ENCODE measurements at places on chromosomes 2 and 18.

GRCh38 chr2:69059731-69060290, 46.8 kb downstream of the ANTXR1 start:
- no peaks in the 10 kb centered on the region for H3K36me3 ChIP-seq
- H3K4me1 ChIP-seq, result no peaks in the 10 kb centered on the region
- H3K27ac ChIP-seq, result no peak overlapping the region
- peaks cover 78% of the 10 kb centered on the region for H3K27me3 ChIP-seq

DNA sequence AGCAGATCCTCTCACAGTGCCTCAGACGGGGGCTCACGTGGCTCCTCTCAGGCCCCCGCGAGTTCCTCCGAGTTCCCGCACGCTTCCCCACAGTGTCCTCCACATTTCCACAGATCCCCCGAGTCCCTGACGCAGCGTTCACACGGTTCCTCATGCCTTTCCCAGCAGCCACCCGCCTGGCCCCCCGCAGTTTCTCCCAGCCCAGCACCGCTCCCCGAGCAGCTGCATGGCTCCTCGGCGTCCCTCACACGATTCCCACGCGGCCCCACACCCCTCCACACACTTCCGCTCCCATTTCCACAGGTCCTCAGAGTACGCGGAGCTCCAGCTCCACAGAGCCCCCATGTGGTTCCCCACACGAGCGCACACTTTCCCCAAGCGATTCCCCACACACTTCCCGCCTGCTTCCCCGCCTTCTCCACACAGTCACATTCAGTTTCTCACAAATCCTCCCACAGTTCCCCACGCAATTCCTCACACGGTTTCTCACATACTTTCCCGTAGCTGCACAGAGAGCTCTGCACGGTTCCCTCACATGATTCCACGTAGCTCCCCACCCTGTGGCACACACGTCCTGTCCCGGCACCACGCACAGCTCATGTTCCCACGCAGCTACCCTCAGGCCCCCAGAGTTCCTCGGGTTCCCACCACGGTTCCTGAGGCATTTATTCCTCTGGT, 39.9 kb downstream of the KIF1A start:
- no peaks in the 10 kb centered on the region for H3K36me3 ChIP-seq
- H3K4me1 ChIP-seq, result no peaks in the 10 kb centered on the region
- no peak for ATAC-seq
- H3K27me3 ChIP-seq, result no peaks in the 10 kb centered on the region

- ATAC-seq, result no peak
- no peak overlapping the region for H3K4me3 ChIP-seq
- H3K27me3 ChIP-seq, result peaks cover 3% of the 10 kb centered on the region
- no peaks in the 10 kb centered on the region for H3K4me1 ChIP-seq
- no peak overlapping the region for H3K27ac ChIP-seq
Measured at GRCh38 chr18:63619661-63620060, 24.4 kb downstream of the SERPINB4 start.

DNA sequence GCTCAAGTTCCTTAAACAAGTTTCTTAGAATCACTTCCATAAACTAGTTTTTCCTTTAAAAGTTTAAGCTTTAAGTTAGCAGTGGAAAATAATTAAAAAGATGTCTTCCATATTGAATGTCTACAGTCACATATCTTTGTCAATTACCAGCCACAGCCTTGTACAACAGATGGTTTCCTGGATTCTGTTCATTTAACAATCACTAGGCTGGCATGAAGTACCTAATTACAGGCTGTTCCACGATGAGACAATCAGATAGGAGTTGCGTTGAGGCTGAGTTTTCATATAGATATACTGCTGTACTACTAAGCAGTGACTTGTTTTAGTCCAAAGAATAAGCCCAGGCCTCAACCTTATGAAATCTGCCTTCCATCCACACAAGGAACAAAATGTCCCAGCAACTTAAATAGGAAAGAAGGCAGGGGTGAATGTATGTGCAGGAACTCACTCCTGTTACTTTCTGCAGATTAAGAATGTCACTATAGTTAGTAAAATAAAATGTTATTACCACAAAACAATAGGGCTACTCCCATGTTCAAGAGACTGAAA, 131.0 kb downstream of the ZAP70 start:
- no peaks in the 10 kb centered on the region for H3K27me3 ChIP-seq
- no peak for ATAC-seq
- peaks cover 8% of the 10 kb centered on the region for H3K4me1 ChIP-seq
- peaks cover 40% of the 10 kb centered on the region for H3K36me3 ChIP-seq

GRCh38 chr2:5664278-5664681, 27.9 kb upstream of the SOX11 start:
- no peaks in the 10 kb centered on the region for H3K4me1 ChIP-seq
- no peaks in the 10 kb centered on the region for H3K36me3 ChIP-seq
- no peak for ATAC-seq
- no peak overlapping the region for H3K4me3 ChIP-seq
- H3K27me3 ChIP-seq, result no peaks in the 10 kb centered on the region

DNA sequence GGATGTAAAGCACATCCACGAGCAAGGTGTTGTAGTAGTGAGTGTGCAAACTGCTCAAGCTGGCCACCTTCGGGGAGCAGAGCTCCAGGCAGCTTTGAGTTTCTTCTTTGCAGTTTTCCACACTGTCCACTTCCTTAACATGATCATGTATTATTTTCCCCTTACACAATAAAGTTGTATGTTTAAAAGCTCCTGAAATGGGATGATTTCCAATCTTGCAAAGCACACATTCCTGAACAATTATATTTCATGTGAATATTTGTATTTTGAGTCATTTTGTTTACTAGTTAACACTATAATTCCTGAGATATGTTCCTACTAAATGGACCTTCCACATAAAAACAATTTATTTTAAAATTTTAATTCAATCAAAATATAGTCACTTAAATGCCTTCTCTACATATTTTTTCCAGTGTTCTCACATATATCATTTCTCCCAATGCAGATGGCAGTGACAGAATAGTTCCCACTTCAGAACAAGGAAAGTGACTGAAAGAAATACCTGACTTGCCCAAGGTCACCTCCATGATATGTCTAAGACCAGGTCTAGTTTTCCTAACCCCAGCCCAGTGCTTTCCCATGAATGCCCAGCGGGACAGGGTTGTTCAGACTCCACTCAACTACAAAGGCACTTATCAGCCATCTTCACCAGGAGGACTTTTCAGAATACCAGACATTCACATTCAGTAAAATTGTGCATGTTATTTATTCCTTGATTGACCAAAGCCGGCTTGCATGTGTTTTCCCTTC, 5.5 kb downstream of the CYB5A start:
- no peak overlapping the region for H3K4me3 ChIP-seq
- no peaks in the 10 kb centered on the region for H3K27me3 ChIP-seq
- no peak for ATAC-seq

- no peaks in the 10 kb centered on the region for H3K4me1 ChIP-seq
- no peaks in the 10 kb centered on the region for H3K27me3 ChIP-seq
- no peak overlapping the region for H3K27ac ChIP-seq
- ATAC-seq, result no peak
Measured at GRCh38 chr2:54271189-54271588, 15.2 kb upstream of the TSPYL6 start.

DNA sequence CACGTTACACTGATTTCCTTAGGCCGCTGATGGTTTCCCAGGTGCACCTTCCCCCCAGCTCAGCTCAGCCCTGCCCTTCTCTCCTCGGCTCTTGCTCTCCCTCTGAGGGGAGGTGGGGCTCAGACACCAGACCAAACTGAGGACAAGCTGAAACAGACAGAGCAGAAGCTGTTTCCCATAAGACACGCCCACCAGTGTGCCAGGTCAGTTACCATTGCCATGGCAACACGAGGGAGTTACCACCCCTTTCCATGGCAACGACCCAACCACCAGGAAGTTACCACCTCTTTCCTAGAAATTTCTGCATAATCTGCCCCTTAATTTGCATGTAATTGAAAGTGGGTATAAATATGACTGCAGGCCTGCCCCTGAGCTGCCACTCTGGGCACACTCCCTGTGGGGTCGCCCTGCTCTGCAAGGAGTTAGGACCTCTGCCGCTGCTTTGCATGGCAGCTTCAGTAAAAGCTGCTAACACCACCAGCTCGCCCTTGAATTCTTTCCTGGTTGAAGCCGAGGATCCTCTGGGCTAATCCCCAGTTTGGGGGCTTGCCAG, 120.9 kb upstream of the SMIM21 start:
- no peaks in the 10 kb centered on the region for H3K4me1 ChIP-seq
- no peaks in the 10 kb centered on the region for H3K36me3 ChIP-seq
- ATAC-seq, result no peak
- no peak overlapping the region for H3K4me3 ChIP-seq
- no peak overlapping the region for H3K27ac ChIP-seq

GRCh38 chr2:37569131-37569823, 102.2 kb downstream of the CDC42EP3 start:
- peaks cover 30% of the 10 kb centered on the region for H3K4me1 ChIP-seq
- no peaks in the 10 kb centered on the region for H3K27me3 ChIP-seq
- no peak overlapping the region for H3K27ac ChIP-seq
- no peak for ATAC-seq
- H3K4me3 ChIP-seq, result peak overlapping the region; percentile 35

DNA sequence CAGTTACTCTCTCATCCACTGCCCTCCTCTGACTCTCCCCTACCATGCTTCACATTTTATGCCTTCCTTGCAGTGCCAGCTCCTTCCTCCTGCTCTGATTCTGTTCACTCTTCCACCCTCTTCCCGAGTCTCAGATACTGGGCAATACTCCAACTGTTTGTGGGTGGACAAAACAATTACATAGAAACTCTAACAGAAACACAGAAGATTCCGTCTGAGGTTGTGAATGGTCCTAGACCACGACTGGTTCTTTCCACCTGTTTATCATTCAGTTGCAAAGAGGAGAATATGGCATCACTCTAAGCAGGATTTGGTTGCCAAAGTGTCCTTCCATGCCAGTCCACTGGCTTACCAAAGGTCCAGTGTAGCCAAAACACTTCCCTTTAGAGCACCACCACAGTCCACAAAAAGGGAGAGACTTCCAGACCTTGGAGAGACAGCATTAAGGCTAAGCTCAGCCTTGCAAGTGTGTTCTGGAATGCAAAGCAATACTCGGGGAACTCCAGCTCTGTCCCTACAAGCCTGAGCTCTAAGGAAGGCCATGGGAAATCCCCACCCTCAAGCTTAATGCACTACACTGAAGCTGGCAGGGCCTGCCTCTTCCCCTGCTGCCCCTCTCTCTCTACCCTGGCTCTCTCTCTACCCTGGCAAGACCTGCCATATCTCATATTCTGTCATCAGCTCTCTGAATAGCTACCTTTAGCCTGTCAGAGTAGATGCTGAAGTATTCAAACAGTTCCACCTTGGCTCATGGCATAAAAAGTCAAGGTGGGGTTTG, 33.6 kb upstream of the RND3 start:
- H3K36me3 ChIP-seq, result no peaks in the 10 kb centered on the region
- peaks cover 10% of the 10 kb centered on the region for H3K27me3 ChIP-seq
- no peak overlapping the region for H3K4me3 ChIP-seq
- no peaks in the 10 kb centered on the region for H3K4me1 ChIP-seq

DNA sequence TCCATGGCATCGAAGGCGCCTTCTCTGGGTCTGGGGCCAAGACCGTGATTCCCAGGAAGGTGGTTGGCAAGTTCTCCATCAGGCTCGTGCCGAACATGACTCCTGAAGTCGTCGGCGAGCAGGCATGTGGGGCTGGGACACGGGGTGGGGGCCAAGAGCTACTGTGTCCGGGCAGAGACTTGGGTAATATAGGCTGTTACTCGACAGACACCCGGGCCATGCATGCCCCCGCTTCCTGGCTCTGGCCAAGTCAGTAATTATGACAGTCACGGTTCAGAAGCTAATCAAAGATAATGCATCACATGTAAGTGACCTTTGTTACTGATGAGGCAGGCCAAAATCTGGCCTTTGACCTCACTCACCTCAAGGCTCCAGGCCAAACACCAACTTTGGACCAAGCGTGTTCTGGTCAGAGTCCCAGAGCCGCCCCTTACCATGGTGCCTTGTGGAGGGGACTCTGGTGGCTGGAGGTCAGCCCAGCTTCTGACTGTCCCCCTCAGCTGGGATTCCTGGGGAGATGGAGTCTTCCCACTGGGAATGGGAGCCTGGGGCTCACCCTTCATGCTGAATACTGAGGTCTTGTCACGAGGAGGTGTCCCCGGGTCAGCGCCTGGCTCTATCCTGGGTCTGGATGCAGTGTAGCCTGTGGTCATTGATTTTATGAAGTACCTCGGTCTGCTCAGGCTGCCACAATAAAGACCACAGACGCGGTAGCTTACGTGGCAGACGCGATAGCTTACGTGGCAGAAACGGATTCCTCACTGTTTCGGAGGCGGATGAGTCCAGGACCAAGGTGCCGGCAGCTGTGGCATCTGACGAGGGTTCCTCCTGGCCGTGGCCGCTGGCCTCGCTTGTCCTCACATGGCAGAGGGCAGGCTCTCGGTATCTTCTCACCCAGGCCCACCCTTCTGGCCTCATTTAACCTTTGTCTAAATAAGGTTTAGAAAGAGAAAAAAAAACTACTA, 17.7 kb upstream of the CNDP1 start:
- no peak overlapping the region for H3K4me3 ChIP-seq
- H3K4me1 ChIP-seq, result peaks cover 4% of the 10 kb centered on the region
- no peak overlapping the region for H3K27ac ChIP-seq
- no peaks in the 10 kb centered on the region for H3K27me3 ChIP-seq
- ATAC-seq, result no peak

DNA sequence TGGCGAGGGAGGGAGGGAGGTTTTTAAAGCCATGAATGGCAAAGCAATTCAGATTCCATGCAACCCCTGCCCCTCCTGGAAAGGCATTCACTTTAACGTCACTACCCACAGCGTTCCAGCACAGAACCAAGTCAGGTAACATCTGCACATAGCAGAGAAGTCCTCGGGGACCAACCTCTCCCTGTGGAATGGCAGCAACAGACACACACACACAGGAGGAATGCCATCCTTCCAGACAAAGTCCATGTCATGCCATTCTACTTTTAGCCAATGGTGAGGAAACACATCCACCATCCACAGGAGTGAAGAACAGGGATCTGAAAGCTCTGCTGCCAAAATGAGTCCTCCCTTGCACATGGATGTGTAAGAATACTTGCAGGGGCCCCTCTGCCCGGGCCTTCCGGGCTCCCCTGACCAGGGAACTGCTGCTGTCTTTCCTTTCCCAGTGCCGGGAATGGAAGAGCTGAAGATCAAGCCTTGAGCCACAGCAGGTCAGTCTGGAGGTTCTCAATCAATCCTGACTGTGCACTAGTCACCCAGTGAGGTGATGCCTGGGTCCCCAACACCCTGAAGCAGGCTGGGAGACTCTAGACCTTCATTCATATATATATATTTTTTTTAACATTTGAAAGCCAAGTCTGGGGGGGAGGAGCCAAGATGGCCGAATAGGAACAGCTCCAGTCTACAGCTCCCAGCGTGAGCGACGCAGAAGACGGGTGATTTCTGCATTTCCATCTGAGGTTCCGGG, 63.7 kb downstream of the UXS1 start:
- H3K36me3 ChIP-seq, result peaks cover 42% of the 10 kb centered on the region
- no peaks in the 10 kb centered on the region for H3K27me3 ChIP-seq
- peaks cover 21% of the 10 kb centered on the region for H3K4me1 ChIP-seq
- ATAC-seq, result no peak

- H3K4me3 ChIP-seq, result peak overlapping the region; percentile 2
- H3K27me3 ChIP-seq, result no peaks in the 10 kb centered on the region
- no peaks in the 10 kb centered on the region for H3K4me1 ChIP-seq
- H3K36me3 ChIP-seq, result no peaks in the 10 kb centered on the region
Measured at GRCh38 chr2:62334440-62335058, 138.6 kb downstream of the B3GNT2 start.
